ENCODE measurements at places on chromosomes 1 and 21.

GRCh38 chr1:93963585-93963984, 54.4 kb upstream of the GCLM start:
- peak; percentile 7 for DNase-seq

DNA sequence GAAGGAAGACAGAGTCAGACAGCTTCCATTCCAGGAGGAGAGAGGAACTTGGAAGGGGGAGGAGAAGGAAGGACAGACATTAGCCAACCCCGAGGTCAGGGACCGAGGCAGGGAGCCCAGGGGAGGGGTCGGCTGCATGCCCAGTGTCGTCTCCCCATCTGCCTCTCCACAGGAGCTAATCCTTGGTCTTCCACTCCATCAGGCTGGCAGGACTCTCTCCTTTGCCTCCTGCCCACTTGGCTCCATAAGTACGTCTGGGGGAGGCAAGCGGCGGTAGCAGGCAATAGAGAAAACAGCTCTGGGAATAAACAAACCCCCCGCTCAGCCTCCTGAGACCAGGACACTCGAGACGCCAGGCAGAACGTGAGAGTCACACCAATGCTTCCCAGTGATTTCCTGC, 71.3 kb downstream of the GRIK3 start:
- no peak for DNase-seq

GRCh38 chr1:42731585-42731984, 8.5 kb downstream of the CLDN19 start:
- no peak for DNase-seq

DNA sequence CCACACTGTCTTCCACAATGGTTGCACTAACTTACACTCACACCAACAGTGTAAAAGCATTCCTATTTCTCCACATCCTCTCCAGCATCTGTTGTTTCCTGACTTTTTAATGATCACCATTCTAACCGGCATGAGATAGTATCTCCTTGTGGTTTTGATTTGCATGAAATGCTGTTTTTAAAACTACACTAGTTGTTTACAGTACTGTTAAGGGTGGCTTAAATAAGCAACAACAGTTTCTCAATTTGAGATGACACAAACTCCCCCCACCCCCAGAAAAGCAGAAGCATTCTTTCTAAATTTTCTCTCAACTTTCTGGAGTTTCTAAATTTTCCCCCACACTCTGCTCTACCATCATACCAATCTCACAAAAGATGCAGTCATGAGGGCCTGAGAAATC, 7.1 kb upstream of the SLAMF7 start:
- DNase-seq, result no peak

DNA sequence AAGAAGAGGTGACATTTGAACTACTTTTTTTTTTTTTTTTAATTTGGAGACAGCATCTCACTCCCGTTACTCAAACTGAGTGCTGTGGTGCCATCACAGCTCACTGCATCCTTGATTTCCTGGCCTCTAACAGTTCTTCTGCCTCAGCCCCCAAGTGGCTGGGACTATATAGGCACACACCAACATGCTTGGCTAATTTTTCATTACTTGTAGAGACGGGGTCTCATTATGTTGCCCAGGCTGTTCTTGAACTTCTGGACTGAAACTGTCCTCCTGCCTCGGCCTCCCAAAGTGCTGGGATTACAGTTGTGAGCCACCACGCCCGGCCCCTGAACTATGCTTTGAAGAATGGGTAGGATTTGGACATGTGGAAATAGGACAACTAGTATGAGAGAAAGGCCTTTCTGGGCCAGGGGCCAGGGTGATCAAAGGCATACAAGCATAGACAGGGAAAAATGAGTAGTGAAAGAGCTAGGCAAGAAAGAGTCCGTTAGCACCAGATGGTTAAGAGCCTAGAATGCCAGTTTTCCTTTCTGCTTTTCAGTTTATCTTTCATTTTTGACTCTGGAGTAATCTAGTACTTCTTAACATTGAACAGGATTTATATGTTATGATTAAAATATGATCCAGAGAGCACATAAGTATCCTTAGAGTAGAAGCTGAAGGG, 6.3 kb downstream of the RABGAP1L start:
- no peak for DNase-seq

GRCh38 chr1:221032637-221033280, 153.5 kb downstream of the HLX start:
- no peak for DNase-seq

- no peak for DNase-seq
Measured at GRCh38 chr1:200267458-200267857, 142.4 kb downstream of the ZNF281 start.

- DNase-seq, result no peak
Measured at GRCh38 chr1:76867342-76868130, at the start of gene ST6GALNAC5. Gene ST6GALNAC5 (plus strand): TSS chr1:76867480.

DNA sequence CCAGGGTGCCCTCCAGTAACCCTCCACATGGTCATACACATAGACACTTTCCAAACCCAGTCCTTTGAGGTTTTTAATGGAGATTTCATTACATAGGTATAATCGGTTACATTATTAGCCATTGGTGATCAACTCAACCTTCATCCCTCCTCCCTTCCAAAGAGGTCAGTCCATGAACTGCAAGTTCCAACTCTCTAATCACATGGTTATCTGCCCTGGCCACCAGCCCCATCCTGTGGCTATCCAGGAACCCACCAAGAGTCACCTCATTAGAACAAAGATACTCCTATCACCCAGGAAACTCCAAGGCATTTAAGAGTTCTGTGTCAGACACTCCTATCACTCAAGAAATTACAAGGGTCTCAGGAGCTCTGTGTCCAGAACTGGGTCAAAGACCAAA, 12.2 kb downstream of the ATP1A4 start:
- no peak for DNase-seq

DNA sequence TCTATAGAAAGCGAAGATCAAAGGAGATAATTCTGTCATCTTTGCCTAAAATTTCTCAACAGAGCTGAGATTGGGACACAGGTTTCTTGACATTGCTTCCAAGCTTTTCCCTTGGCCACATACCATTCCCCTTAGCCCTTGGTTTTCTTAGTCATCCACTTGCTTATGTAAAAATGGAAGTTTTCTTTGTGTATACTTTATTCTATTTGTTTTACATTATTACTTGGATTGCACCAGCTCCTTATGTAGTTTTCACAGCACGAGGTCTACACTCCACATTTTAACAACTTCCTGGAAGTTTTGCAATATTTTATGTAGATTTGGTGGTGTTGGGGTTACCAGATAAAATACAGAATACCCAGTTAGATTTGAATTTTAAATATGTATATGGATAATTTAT, 129.8 kb downstream of the PLA2G4A start:
- DNase-seq, result no peak

GRCh38 chr1:217542837-217543236, 88.1 kb downstream of the GPATCH2 start:
- no peak for DNase-seq

DNA sequence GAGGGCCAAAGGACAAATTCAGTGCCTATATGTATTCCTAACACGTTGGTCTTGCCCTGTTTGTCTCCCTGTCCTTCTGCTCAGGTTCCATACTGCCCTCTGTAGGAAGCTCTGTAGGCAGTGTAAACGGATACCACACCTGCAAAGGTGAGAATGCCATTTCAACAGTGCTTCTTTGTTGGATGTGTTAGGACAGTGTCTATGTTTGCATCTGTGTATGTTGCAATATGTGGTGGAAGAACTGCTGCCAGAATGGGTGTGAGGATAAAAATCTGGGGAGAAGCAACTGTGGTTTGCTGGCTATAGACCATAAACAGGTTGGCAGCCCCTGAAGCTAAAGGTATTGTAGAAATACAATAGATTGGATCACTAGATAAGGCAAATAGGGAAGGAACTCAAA, 113.1 kb upstream of the BMP8A start:
- DNase-seq, result no peak

GRCh38 chr1:152961226-152961891, 9.1 kb upstream of the SPRR4 start:
- no peak for DNase-seq

DNA sequence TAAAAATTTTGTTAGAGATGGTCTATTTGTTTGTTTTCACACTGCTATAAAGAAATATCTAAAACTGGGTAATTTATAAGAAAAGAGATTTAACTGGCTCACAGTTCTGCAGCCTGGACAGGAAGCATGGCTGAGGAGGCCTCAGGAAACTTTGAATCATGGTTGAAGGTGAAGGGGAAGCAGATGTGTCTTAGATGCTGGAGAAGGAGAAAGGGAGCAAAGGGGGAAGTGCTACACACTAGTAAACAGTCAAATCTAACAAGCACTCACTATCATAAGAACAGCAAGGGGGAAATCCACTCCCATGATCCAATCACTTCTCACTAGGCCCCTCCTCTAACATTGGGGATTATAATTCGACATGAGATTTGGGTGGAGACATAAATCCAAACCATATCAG, 76.8 kb upstream of the COL24A1 start:
- no peak for DNase-seq

GRCh38 chr1:186806477-186806876, 22.3 kb upstream of the PLA2G4A start:
- no peak for DNase-seq

GRCh38 chr1:52125736-52126359, 16.0 kb upstream of the ZFYVE9 start:
- no peak for DNase-seq

DNA sequence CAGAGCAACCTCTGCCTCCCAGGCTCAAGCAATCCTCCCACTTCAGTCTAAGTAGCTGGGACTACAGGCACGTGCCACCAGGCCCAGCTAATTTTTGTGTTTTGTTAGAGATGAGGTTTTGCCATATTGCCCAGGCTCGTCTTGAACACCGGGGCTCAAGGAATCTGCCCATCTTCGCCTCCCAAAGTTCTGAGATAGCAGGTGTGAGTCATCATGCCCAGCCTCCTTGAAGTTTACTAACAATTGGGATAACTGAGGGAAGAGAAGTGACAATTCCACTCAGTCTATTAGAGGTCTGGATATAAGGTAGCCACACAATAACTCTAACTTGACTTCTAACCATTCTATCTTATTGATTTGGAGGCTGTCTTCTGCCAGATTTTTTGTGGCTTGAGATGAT, 6.3 kb upstream of the RCC1 start:
- no peak for DNase-seq

GRCh38 chr1:162177126-162177525, 107.6 kb downstream of the NOS1AP start:
- DNase-seq, result no peak

Data from GOT3 (cell line).